ENCODE measurements at places on chromosomes 3 and 15. TPM values are rescaled to one million over a fixed set of nuclear protein-coding genes. Genes with fewer than 3 reads are reported as not detected.

GRCh38 chr3:26106228-26106627 lies 316.3 kb downstream of the OXSM start:
- no peaks in the 10 kb centered on the region for H3K36me3 ChIP-seq
- DNase-seq: no peak
- H3K4me3 ChIP-seq: no peak overlapping the region

- H3K4me1 ChIP-seq: peaks cover 32% of the 10 kb centered on the region
- peak overlapping the region; percentile 12 for H3K27ac ChIP-seq
- H3K36me3 ChIP-seq: peaks cover 16% of the 10 kb centered on the region
- no peaks in the 10 kb centered on the region for H3K27me3 ChIP-seq
- peak overlapping the region; percentile 96 for H3K4me3 ChIP-seq
- DNase-seq: peak; percentile 75
These were observed 1.4 kb downstream of the ETV5 start for GRCh38 chr3:186107215-186108105.

GRCh38 chr15:50944672-50945071 lies 36.2 kb downstream of the AP4E1 start:
- H3K36me3 ChIP-seq: no peaks in the 10 kb centered on the region
- no peak overlapping the region for H3K27ac ChIP-seq
- peaks cover 9% of the 10 kb centered on the region for H3K4me1 ChIP-seq
- H3K4me3 ChIP-seq: no peak overlapping the region
- no peak for DNase-seq

- H3K4me3 ChIP-seq: no peak overlapping the region
- H3K27me3 ChIP-seq: no peaks in the 10 kb centered on the region
- no peaks in the 10 kb centered on the region for H3K36me3 ChIP-seq
- peaks cover 44% of the 10 kb centered on the region for H3K4me1 ChIP-seq
- no peak for DNase-seq
- no peak overlapping the region for H3K27ac ChIP-seq
These were observed 17.2 kb upstream of the FOXP1 start for GRCh38 chr3:71600646-71601288.

DNA sequence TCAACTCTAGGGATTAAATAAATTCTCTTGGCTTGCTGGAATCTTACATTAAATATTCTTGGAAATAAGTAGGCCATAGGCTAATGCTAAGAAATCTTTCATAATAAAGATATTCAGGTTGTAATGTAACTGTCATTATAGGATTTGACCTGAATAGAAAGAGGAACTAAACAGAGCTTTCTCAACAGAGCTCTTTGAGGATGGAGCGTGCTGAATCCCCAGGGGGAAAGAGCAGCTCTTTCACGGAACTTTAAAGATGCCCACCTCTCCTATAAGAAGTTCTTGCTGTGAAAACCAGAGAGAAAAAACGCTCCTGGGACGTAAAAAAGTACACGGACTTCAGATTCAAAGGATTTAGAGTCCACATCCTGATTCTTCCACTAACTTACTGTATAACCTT lies 77.9 kb downstream of the NTRK3 start:
- H3K27ac ChIP-seq: no peak overlapping the region
- H3K4me3 ChIP-seq: no peak overlapping the region
- H3K27me3 ChIP-seq: no peaks in the 10 kb centered on the region
- H3K36me3 ChIP-seq: no peaks in the 10 kb centered on the region

Gene ADCY5
- not detected for total RNA-seq

Gene PLSCR4
- total RNA-seq: 0.69 TPM

Gene CDCP1
- 124 TPM for total RNA-seq

Gene CCDC80
- 17.0 TPM for total RNA-seq

Gene WNT7A
- total RNA-seq: 16.2 TPM

Gene SLC51B
- not detected for total RNA-seq
